Foreskin keratinocyte (primary cell): ENCODE measurements at places on chromosomes 1 and 21.

- no peak for DNase-seq
Observed at GRCh38 chr1:18938008-18938706, 18.3 kb downstream of the IFFO2 start.

- DNase-seq, result no peak
Observed at GRCh38 chr1:8969937-8970336, 24.3 kb downstream of the CA6 start.

DNA sequence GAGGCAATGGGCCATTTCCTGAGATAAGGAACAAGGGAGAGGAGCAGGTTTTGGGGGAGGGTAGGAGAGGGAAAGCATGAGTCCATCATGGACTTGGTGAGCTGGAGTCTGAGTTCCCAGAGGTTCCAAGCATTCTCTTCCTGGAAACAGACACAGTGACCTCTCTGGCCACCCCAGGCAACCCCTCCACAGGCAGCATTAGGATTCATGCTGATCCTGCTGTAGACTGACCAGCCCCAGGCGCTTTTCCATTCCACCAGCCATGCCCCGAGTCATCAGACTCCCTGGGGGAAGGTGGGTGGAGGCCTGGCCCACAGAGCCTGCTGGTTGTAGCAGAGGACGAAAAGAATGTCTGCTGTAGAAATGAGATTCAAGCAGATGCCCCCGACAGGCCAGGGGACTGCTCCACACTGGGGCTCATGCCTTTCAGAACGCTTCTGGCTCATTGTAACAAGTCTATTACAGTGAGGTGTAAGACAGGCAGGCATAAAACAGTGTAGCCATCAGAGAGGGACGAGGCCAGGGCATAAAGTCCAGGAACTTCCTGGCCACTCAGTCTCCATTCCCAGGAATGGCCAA is 52.2 kb downstream of the KCND3 start:
- no peak for DNase-seq

DNA sequence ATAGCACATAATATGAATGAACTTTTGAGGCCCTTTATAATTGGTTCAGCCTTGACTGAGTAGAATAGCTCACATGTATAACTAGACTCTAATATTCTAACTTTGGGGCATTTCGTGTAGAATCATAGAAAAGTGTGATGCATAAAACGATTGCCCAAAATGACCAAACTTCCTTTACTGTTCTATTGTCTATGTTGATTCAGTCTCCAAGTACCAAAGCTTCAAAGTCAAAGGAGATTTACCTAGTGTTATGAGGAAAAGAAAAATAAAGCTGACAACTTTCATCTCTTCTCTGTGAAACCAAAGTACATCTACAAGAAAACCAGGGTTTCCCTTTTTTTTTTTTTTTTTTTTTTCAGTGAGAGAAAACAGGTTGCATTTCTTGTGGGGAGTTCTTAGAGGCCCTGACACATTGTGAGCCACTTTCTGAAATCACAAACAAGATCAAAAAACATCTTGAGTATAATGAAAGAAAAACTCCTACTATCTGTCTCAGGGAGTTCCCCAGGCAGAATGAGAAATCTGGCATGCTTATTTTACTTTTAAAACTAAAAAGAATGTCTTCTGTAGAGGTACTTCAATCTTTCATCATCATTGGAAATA is 183.4 kb downstream of the TNFSF18 start:
- no peak for DNase-seq

DNA sequence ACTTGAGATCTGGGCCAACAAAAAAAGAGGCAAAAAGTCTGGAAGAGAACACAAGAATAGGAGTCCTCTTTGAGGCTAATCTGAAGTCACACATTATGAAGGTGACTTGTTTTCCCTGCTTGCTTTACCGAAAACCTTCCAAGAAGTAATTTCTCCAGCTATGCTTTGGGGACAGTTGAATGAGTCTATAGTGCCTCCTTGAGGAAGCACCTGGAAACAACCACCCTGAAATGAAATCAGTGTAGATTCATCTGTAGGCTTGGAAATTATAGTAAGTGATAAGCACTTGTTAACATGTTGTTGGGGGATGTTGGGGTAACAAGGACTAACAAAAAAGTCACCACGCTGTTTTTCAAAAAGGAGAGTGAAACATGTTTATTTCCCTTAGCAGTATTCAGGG is 23.4 kb upstream of the RPTN start:
- DNase-seq, result peak; percentile 60

GRCh38 chr1:186763107-186763506 is 65.6 kb upstream of the PLA2G4A start:
- no peak for DNase-seq

DNA sequence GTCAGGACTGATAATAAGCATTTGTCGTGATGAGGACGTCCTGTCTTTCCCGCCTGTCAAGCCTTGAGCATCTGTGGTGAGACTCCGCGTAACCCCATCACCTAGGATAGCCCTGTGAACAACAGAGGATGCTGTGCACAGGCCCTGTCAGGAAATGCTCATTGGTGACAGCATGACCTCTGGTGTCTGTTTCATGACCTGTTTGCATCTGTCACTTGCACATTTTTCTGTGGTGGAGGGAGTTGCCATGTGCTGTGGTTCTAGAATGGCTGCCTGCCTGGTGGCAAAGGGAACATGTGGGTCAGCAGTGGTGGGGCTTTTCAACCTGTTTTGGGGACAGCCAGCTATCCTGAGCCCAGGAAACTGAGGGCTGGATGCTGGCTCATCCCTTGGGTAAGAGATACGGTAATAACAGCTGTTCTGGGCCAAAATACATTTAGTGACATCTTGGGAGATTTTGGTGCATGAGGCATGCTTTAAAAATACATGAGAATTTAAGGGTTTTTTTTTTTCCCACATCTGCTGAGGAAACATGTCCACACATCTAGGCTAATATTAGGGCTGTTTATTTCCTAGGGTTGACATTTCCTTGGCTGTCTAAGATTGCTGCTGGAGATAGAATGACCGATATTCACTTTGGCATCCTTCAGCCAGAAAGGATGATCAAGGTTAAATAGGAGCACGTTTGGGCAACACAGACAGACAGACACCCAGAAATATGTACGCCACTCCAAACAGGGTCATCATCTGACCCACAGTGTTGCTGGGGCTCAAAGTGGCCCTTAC is 52.9 kb downstream of the KCNC4 start:
- no peak for DNase-seq

DNA sequence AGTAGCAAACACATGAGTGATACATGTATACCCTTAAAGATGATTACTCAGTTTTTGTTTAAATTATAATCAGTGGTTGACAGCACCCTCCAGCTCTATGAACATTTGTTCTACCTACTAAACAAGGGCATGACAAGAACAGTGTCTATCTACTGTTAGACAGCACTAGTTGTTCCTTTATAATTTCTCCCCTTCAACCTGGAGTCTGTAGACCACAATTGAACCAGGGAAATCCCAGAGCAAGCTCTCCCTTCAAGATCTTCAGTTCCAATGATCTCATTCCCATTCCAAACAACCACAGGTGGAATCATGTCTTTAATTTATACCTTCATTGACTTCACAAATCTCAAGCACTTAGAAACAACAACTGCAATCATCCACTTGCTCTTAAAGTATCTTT is 216.1 kb downstream of the HHIPL2 start:
- DNase-seq, result peak; percentile 23

DNA sequence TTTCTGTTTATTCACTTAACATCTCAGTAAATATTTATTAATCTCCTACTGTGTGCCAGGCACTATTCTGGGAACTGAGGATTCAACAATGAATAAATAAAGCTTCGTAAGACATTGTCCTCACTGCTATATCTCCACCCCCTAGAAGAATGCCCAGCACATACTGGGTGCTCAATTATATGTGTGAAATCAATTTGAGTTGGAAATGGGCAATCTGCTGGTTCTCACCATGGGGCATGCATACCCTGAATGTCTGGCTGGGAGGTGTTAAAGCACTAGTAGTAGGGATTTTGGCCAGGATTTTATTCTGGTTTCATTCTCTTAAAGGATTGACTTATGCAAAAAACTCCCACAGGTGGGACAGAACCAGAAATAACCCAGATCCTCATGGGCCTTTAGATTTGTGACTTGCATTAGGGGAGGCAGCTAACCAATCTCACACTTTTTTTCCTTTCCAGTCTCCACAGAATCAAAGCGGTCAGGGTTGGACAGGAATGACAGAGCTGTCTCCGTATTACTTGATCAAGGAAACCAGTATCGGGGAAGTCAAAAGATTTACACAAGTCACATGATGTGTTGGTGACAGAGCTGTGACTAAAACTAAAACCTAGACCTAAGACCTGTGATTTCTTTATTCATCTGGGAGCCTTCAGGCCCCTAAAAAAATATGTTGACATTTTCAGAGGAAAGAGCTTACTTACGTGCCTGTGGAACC is 12.8 kb downstream of the GFI1 start:
- no peak for DNase-seq

GRCh38 chr1:98923667-98924066 is 81.0 kb downstream of the PLPPR5 start:
- DNase-seq, result no peak

GRCh38 chr1:22860883-22861385 is 111.7 kb downstream of the LACTBL1 start:
- DNase-seq, result no peak

DNA sequence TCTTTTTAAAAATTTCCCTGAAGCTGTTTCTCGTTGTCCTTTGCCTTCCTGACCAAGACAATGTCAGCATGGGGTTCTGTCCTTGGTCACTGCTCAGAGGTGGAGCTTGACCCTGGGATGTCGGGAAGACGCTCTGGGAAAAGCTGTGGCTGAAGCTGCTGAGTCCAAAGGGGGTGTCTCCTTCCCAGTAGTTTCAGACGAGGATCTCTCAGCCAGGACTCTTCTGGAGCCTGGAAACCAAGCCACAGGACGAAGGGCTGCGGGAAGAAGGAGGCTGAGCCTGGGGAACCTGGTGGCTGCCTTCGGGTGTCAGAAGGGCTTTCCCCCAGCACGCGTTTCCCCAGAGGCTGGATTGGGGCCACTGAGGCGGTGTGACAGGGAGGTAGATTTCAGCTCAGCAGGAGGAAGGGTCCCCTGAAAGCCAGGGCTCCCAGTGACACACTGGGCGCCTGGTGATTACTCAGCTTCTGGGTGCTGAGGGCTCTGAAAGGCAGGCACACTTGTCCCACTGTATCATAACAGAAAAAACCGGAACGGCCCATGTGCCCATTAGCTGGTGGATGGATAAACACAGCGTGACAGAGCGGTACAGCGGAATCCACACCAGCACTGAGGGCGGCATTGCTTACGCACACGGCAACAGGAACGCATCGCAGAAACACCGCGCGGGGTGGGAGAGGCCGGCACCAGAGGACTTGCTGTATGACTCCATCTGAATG is 5.0 kb upstream of the KRTAP12-1 start:
- DNase-seq, result no peak

DNA sequence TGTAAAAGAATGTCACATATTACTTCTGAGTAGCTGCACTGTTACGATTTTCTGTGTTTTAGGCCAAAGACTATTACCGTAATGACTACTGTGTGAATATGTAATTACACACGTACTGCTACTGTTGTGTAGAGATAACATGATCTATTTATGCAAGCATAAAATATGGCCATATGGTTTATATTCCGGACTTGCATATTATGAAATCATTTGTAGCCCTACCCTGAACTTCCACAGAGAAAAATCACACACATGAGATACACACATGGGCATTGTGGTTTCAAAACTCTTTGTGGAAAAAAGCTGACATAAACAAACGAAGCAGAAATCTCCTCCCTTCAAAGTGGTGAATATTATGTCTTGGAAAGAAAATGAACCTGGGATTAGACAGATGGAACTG is 373.0 kb upstream of the ADAMTS5 start:
- DNase-seq, result no peak

DNA sequence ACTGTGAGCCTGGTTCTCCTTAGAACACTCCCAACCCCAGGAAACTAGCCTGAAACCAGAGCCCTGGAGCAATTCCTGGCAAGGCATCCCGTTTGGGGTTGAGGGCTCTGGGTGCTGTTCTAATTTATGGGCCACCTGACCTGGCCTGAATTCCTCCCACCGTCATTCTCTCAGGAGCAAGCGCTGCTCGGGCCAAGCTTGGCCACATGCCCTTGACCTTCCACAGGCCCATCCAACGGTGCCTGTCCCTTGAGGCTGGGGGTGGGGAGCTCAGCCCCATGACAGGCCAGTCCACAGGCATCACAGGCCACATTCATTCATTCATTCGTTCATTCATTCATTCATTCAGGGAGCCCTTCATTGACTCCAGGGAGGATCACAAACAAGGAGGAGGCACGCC is 5.3 kb downstream of the PADI2 start:
- no peak for DNase-seq

- no peak for DNase-seq
Observed at GRCh38 chr21:39072468-39072867, 110.8 kb downstream of the PSMG1 start.

- peak; percentile 7 for DNase-seq
Observed at GRCh38 chr21:20882462-20883407, 115.5 kb upstream of the NCAM2 start.

DNA sequence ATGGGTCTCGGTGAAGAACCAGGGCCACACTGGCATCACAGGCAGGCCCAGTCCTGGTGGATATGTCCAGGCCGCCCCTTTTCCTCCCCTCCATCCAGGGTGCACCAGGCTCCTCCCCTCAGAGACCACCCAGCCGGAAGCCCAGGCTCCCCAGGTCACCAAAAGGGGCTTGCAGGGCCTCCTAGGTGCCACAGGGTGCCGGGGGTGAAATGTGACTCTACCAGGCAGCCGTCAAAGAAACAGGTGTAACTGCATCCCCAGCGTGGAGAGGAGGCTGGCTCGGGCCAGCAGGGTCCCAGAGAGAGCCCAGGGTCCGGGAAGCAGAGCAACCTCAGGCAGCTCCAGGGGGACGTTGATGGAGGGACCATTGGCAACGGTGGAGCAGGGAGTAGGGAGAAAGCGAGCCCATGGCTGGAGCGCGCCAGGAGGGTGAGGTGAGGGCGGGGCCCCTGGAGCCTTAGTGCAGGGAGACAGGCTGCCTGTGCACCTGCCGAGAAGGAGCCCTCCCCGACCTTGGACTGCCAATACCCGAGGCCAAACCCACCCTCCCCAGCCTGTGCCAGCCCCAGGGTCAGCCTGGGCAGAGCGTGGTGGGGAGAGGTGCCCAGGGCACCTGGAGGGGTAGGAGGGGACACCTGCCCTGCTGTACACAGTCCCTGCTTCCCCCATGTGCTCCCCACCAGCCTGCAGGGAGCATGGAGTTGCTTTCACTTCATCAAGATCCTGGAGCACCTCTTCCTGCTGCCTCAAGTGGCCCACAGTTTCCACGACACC is 48.3 kb upstream of the POFUT2 start:
- DNase-seq, result no peak

DNA sequence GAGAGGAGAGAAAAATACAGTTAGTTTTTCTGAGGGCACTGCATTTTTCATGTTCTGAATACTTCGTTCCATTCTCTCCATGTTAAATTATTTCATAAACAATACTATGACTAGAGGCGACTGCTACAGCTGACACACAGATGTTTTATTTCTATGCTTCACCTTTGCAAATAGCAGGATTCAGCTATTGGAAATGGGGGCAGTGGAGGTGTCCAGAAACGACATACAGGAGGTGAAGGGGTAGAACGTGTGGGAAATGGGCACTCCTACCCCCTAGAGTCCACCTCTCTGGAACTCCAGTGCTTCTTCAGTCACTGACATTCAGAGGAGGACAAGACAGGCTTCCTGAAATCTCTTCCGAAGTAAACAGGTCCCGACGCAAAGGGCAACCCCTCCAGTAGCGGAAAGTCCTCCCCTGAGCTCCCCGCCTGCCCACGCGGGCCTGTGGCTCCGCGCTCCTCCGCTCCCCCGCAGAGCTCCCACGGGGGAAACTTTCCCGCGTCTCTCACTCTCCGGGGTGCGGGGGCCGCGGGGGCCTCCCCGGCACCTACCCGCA is 480 bp downstream of the DPYD start:
- DNase-seq, result no peak

GRCh38 chr1:12142891-12143630 is 23.7 kb upstream of the TNFRSF1B start:
- DNase-seq, result no peak
